ENCODE measurements at places on chromosomes 12 and 14. TPM values are rescaled to one million over a fixed set of nuclear protein-coding genes. Genes with fewer than 3 reads are reported as not detected.

Gene SSPN
- 5.4 TPM for total RNA-seq

Gene GRIN2B
- not detected for total RNA-seq

Gene LUM
- 100 TPM for total RNA-seq

Gene CD163
- total RNA-seq = not detected

Gene DACT1
- total RNA-seq = 1.2 TPM

Gene TTC6
- under 0.01 TPM for total RNA-seq

Gene ACSM4
- total RNA-seq = not detected

Gene SMCO3
- not detected for total RNA-seq

Gene PRH2
- total RNA-seq = 0.30 TPM

Gene SRSF5
- 79.4 TPM for total RNA-seq

Gene MYBPC1
- total RNA-seq = not detected

Gene LRCOL1
- total RNA-seq = not detected

Gene RIMBP2
- not detected for total RNA-seq

Gene TIMELESS
- 22.7 TPM for total RNA-seq

Gene FERMT2
- total RNA-seq = 74.8 TPM

Gene HELB
- 1.2 TPM for total RNA-seq

Gene TCHP
- total RNA-seq = 13.1 TPM

Gene FAIM2
- 2.5 TPM for total RNA-seq

Gene TMEM63C
- not detected for total RNA-seq

Gene TMEM30B
- 2.7 TPM for total RNA-seq

Gene FOXN4
- total RNA-seq = not detected

Gene ACVRL1
- 11.3 TPM for total RNA-seq

Gene BDKRB2
- 9.5 TPM for total RNA-seq

Gene CIROP
- 0.45 TPM for total RNA-seq

Gene SLC8A3
- total RNA-seq = not detected

Gene KIF5A
- 0.45 TPM for total RNA-seq

Gene CLEC2D
- total RNA-seq = 0.59 TPM

Gene KLRC3
- total RNA-seq = not detected

Gene COX8C
- total RNA-seq = not detected

Gene SRGAP1
- 4.9 TPM for total RNA-seq

Gene CLEC9A
- not detected for total RNA-seq

Gene KIF26A
- 0.17 TPM for total RNA-seq

Gene TROAP
- 40.1 TPM for total RNA-seq

Gene GPR132
- not detected for total RNA-seq

Gene ANKRD33
- total RNA-seq = not detected

Gene KRT83
- not detected for total RNA-seq

Gene IRAK4
- total RNA-seq = 14.9 TPM

Gene PTPRQ
- total RNA-seq = 0.59 TPM

Gene TCL1B
- total RNA-seq = not detected

Gene IKBIP
- 48.5 TPM for total RNA-seq

Gene TBC1D30
- 0.45 TPM for total RNA-seq

Gene IPO4
- 58.6 TPM for total RNA-seq

Gene NPFF
- total RNA-seq = not detected

Gene RGS6
- total RNA-seq = not detected

Gene TAS2R8
- not detected for total RNA-seq

Gene SVOP
- not detected for total RNA-seq

Gene C14orf39
- 0.67 TPM for total RNA-seq

Gene B4GALNT1
- total RNA-seq = 1.7 TPM

Gene RPGRIP1
- total RNA-seq = not detected

Gene SERPINA10
- total RNA-seq = not detected

Gene IL31
- total RNA-seq = not detected

Data from bronchus fibroblast of lung (primary cell).